Mesenteric fat pad (tissue), 1 donor: ENCODE measurements at places on chromosomes 12 and 14.
A peak's percentile ranks its signal among the peaks of the same experiment; 100 is the strongest.

DNA sequence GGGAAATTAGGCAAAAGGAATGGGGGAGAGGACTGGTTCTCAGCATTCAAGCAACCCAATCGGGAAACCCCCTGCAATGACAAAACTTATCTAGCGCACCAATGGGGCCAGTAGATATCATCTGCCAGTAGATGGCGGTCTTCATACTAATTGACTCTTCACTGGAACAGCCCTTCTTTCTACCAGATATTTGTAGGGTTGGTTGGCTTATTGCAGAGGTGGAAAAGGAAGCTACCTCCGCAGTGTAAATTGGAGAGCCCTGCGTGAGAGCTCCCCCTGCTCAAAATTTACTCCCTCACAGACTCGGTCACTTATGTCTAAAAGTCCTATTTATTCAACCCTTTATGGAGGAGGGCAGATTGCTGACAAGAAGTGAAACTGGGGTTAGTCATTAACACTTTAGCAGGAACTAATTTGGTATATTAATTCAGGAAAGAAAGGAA, 166.1 kb upstream of the CCND2 start:
- DNase-seq = no peak

DNA sequence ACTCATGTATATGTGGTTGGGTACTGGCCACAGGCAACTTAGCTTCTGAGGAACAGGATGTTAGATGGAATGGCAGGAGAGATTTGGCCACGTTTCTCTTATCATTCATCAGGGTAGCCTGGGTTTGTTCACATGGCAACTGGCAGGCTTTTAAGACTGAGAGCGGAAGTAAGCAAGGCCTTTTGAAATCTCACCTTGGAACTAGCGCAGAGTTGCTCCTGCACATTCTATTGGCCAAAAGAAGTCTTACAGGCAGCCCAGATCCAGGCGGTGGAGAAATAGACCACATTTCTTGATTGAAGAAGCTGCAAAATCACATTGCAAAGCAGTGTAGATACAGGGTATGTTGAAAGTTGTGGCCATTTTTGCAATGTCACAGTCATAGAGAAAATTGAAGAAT, 3.7 kb downstream of the CLEC4A start:
- DNase-seq = no peak

DNA sequence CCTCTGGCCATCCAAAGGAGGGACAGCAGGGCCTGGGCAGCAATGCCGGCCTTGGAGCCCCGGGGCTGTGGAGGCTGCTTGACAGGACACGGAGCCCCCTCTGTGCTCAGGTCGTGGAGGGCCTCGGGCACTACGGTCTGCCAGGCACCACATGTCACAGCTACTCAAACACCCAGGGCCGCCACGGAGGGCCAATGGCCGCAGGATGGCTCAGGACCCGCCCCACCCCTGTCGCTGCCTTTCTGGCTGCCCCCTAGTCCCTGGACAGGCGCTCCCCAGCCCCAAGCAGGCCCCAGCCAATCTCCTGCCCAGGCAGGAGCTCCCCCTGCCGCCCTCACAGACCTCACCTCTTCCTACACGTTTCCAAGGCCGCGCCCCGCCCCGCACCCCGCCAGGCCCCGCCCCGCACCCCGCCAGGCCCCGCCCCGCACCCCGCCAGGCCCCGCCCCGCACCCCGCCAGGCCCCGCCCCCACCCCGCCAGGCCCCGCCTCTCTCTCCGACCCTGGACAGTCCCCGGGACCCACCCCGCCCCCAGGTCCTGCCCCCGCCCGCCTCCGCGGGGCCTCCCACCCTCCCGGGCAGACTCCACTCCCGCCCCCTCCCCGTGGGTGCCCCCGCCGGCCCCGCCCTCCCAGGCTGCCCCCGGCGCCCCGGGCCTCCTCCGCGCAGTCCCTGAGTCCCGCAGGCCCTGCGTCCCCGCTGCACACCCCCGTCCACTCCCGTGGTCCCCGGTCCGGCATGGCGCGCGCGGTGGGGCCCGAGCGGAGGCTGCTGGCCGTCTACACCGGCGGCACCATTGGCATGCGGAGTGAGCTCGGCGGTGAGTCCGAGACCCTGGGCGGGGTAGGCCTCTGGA, at the start of gene ASPG:
Gene ASPG (plus strand): TSS at position 669 of the 857 bp plus-strand sequence. CDS start 71 bp downstream, at position 740.
- peak; percentile 85 for DNase-seq

DNA sequence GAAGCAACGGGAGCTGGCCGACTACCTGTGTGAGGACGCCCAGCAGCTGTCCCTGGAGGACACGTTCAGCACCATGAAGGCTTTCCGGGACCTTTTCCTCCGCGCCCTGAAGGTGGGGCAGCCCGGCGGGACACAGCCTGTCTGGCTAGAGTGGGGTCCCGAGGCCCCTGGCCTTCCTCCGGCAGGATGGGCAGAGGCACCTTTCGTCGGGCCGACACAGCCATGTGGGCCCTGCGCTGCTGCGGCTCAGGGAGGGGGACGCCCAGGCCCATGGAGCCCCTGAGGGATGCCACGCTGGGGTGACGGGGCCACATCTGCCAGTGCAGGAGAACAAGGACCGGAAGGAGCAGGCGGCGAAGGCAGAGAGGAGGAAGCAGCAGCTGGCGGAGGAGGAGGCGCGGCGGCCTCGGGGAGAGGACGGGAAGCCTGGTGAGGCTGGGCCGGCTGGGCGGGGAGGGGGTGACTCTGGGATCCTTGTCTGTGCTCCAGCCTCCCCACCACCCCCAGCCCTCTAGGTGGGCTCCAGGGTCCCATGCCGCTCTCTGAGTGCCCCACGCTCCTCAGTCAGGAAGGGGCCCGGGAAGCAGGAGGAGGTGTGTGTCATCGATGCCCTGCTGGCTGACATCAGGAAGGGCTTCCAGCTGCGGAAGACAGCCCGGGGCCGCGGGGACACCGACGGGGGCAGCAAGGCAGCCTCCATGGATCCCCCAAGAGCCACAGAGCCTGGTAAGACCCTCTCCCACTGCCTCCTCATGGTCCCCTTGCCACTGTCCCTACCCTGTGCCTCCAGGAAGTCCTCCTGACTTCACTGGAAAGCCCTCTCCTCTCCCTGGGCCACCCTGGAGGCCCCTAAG, 10.9 kb upstream of the ADSS1 start:
- no peak for DNase-seq

- no peak for DNase-seq
Observed at GRCh38 chr12:132561427-132562156, 48.8 kb downstream of the LRCOL1 start.

- no peak for DNase-seq
Observed at GRCh38 chr14:72611506-72611905, 282.4 kb downstream of the DPF3 start.

DNA sequence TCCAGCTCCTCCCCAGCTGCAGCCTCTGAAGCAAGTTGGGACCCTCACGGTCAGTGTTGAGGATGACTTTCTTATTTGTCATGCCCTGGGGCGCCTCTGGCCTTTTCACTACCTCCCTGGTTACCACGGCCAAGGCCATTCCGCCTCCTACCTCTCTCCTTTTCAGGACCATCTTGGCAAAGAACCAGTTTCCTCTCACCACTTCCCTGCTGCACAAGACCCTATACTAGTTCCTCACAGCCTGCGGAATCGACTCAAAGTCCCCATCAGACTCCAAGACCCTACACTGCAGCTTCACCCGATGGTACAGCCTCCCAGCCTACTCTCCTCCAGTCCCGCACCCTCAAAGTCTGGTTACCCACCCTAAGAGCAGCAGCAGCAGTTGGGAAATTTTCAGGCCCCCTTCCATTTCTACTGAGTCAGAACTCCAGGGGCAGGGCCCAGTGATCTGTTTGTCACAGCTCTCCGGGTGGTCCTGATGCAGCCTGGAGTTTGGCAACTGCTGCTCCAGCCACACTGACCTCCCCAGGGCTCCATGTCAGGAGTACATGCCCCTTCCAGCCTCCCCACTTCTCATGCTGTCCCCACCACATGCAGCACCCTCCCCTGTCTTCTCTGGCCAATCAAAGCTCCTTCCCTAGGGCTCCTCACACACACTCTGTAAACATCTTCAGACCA, 5.4 kb downstream of the VWF start:
- DNase-seq = peak; percentile 85

- DNase-seq = no peak
Observed at GRCh38 chr12:20436316-20436715, 68.0 kb downstream of the PDE3A start.

DNA sequence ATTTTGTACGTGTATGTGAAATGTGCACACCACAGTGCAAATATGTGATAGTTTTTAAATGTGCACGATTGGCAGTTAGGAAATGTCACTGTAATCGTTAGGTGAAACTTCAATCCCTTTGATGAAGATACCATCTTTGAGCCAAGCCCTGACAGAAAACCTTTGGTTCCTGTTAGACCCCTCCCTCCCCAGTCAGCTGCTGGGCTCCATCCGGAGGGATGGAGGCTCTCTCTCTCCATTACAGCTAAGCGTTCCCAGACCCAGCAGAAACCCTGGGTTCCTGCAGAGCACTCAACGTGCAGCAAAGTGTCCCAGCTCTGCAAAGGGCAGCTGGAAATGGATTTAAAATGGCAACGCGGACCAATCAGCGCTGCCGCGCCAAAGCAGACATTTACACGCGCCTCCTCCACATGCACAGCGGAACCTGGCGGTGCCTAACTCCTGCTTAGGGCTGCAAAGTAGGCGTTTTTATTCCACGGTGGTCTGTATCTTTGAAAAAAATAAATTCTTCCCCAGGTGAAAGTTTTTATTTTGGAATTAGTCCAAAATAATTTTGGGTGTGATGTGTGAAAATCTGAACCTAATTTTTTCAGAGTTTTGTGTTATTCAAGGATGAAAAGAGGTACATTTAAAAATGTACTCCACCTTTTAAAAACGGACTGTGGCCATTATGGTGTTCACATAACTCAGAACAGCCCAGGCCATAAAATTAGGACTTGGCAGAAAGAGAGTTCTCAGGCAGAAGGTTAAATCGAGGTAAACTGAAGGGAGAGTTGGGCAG, 1.4 kb upstream of the HMGA2 start:
- no peak for DNase-seq

DNA sequence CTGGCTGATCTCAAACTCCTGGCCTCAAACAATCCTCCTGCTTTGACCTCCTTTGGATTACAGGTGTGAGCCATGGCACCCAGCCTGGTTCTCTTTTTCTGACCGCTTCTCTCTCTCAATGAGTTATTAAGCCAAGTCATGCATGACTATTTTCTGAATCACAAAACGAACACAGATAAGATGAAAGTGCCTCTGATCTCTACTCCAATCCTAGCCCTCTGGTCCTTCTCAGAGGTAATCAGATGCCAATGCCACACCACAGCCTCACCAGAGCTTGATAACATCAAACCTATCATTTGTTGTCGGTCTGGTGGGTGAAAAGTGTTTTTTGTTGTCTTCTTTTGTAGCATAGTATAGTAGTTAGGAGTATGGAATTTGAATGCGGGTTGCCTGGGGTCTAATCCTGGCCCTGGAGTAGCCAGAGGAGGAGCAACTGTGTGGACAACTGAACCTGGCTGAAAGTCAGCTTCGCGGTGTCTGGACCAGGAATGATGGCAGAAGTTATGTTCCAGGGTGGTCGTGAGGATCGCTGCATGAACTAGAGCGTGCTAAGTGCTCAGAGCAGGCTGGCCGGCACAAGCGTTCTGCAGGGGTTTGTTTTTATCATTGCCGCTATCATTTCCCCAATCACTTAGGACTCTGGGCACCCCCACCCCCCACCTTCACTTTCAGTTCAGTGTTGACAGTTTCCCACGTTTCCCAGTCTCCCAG, 77.9 kb downstream of the SPRING1 start:
- peak; percentile 57 for DNase-seq

DNA sequence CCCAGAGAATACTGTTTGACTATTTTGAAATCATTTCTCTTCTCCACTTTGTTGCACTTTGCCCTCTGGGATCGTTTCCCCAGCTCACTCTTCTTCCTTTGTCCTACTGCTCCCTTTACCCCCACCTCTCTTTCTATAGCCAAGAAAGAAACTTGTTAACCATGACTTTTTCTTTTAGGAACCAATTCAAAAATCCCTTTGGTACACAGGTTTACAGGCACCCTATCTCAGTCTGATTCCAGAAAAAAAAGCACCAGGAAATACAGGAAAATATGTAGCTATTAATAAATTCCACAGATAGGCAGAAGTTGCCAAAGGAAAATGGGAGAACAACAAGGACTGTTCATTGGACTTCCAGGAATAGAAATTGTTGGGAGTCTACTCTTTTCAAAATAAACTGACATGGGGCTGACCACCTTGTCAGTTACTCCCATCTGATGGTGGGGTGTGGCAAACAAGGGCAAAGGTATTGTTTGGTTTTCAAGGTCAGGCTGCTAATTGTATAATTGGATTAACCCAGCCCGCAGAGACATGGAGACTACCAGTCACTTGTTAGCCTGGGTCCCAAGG, 82.4 kb downstream of the CRADD start:
- DNase-seq = no peak

- no peak for DNase-seq
Observed at GRCh38 chr14:71753976-71754375, 178.3 kb upstream of the RGS6 start.

GRCh38 chr12:68789144-68789878, 18.7 kb upstream of the MDM2 start:
- DNase-seq = peak; percentile 55

GRCh38 chr14:24092110-24092504, 2.0 kb upstream of the PCK2 start:
- peak; percentile 28 for DNase-seq

DNA sequence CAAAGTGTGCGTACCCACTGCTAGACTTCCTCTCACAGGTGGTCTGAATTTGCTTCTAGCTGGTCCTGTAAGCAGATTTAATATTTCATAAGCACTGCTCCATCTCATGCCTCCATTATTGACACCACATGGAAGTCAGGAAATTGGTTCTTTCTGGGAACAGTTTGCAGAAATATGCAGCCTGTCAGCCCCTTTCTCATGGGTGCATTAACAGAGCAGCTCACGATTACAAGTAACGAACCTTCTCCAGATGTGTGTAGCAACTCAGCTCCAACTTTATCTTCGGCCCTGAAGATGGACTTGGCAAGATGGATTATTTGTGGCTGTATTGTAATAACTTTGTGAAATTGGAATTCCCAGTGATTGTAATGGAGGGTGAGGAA, 214.5 kb upstream of the DDHD1 start:
- no peak for DNase-seq

DNA sequence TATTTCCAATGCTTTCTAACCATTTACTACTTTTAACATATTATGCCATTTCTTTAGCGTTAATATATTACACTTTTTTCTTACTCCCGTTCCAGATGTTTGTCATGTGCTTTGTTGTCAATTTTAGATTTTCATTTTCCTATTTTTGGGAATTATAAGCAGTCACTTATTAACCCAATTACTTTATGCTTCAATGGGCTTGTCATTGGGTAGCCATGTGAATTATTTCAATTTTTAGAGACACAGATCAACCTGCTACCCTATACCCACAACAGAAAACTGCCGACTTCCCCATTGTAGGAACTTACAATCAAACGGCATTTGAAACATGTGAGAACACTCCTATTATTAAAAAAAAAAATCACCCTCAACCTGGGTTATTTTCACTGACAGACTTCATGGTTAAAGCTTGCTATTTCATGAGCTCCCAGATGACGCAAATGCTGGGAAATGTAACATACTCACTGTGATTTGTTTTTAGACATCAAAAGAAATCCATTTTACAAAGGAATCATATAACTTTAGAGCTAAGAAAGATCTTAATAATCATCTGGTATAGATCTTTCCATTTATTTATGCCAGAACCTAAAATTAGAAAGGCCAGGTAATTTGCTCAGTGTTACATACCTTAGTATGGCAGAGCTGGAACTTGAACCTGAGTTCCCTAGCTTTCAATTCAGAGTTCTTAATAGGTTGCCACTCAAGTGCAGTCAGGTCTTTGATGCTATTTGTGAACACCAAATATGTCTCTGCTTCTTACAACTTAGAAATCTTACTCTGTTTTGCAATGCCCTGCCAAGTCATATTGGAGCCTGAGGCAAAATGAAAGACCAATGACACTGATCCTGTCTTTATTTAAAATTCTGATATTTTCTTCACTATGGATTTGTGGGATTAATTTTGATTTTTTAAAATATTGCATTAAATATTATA, 340.4 kb downstream of the RAD51B start:
- no peak for DNase-seq
